Hematopoietic multipotent progenitor cell treated with erythropoietin and hydrocortisone succinate and interleukin-3 and kit ligand, for 17 days (in vitro differentiated cells): ENCODE measurements at places on chromosomes 5 and 9.

- no peak for DNase-seq
Measured at GRCh38 chr9:75699017-75699416, 191.5 kb upstream of the PCSK5 start.

DNA sequence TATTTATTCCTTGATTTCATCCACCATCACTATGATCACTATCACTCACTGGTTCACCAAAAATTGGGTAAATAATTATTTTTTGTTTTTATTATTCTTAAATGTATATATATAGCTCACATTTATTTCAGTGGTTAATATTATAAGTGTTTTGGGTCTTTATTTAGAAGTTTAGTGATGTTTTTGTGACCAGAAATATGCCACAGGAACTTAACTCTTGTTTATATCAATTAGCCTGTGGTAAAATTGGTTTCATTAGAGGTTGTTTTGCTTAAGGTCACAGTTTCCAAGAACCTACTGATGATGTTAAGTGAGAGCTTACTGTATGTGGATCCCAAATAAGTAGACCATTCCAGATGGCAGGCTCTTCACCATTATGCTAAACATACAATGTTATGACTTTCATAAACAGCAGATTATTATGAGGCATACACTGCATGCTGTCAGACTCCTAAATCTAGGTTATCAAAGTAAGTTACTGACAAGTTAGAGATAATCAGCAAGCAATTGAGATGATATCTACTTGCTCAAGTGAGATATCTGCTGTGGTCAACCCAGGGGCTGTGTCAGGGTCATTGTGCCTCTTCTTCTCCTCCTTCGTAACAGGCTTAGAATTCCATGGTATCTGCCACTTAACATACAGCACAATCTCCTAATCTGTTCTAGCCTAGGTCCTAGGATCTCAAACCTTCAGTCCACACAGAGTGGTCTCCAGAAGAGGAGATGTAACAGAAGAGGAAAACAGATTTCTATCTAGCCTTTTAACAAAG lies 57.6 kb downstream of the NR3C1 start:
- DNase-seq, result no peak

- no peak for DNase-seq
Measured at GRCh38 chr9:123287639-123288038, 19.3 kb upstream of the STRBP start.

GRCh38 chr9:113566016-113566711 lies 102.6 kb downstream of the RGS3 start:
- no peak for DNase-seq

- no peak for DNase-seq
Measured at GRCh38 chr9:1354086-1354485, 303.9 kb downstream of the DMRT2 start.

DNA sequence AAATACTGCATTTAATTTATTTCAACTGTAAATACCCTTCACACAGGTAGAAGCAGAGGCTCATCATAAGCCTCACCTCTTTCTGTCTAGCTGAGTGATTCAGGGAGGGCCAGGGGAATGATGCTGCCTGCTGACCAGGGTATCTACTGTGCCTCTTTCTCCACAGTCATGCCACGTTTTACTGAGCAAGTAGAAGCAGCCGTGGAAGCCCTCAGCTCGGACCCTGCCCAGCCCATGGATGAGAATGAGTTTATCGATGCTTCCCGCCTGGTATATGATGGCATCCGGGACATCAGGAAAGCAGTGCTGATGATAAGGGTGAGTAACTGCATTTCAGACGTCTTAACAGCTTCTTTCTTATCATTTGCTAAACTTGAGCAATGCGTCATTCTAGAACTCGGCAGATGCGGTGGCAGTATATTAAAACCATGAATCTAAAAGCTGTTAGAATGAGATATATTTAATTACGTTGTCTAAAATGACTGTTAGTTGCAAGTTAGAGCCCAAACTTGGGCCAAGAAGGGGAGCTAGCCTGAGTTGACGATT lies 50.0 kb upstream of the LRRTM2 start:
- DNase-seq, result no peak

DNA sequence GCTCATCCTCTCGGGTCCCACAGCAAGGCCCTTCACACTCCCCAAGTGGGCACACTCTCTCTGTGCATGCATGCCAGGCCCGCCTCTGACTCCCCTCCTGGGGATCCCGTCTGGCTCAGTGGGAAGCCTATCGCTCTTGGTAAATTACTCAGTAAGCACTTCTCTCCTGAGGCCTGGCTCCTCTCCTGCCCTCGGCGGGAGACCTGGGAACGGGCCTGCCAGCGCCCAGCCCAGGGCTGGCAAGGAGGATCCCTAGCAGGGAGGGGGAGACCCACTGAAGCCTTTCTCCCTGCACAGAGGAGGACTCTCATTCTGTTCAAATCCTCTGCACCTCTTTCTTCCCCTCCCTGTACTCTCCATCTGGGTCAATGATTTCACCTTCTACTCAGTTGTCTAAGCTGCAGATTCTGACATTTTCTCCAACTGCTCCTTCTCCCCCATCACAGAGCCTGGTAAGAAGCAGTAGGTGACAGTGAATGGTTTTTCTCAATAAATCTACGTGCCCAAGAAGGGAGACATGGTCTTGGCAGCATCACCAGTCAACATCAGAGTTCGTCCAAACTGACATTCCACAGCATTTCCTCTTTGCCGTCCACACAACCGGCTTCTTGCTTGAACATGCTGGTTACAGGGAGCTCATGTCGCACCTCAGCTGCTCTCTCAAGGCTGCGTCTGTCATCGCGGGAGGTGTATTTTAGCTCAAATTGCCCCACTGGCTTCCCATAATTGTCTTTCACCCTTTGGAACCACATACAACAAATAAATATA lies 81.9 kb downstream of the GPR21 start:
- no peak for DNase-seq

DNA sequence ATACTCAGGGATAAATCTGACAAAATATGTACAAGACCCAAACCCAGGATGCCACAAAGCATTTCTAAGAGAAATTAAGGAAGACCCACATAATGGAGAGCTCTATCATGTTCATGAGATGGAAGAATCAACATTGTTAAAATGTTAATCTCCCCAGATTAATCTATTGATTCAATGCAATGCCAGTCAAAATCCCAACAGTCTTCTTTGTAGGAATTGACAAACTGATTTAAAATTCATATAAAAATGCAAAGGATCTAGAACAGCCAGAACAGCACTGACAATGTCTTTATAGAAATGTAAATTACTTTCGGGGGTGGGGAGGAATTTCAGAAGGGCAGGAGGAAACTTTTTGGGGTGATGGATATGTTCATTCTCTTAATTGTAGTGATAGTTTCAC lies 281.6 kb upstream of the SEMA6A start:
- DNase-seq, result no peak
